ENCODE measurements at places on chromosomes 7 and 10.

DNA sequence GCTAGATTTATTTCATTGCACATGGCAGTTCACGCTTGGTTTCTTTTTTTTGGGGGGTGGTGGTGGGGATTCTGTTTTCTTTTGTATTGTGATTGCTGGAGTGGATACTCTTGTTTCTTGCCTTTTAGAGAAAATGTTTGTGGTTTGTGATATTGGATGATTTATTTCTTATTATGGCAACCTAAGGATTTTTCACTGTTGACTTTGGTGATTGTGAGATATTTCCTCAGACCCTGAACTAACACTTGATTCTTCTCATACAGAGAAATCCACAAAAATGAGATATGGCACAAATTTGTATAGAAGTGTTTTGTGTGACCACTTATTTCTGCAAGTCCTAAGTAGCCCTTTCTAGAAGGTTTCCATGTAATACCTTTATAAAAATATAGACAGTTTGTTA, 871.1 kb downstream of the LRMDA start:
- no peak for DNase-seq

- DNase-seq, result no peak
These were observed 40.0 kb downstream of the NPY start for GRCh38 chr7:24323961-24324480.

GRCh38 chr10:103894441-103894864, 23.5 kb downstream of the STN1 start:
- no peak for DNase-seq

DNA sequence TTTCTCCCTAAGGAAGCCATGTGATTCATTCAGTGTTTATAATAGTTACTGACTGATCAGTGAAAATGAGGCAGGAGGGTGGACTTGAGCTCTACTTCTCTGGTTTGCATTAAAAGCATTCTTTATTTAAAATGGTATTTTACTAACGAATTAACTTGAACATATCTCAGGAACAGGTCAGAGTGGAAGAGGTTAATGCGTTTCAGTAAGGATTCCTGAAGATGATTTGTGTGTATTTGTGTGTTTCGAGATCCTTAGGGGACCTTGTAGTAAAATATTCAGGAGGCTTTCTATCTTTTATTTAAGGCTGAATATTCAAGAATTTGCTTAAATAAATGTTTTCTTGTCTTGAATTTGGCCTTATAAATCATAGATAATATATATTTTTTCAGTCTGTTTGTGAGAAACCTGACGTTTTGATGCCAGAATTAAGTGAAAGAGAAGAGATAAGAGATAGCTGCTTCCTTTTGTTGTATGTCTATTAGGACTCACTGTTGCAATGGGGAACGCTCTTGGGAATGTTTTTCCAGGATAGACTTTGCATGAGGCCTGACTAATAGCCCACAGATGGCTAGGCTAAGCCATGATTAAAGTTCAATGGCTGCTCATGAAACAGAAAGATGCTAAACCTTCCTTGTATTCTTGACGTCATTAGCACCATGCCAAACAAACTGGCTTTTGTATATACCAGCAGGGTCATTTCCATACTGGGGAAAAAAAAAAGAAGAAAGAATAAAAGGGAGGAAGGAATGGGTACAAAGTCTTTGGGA, 93.8 kb upstream of the MTPN start:
- DNase-seq, result no peak

All from inflammatory macrophage (primary cell).